ENCODE measurements at places on chromosomes 2 and 18.
A peak's percentile ranks its signal among the peaks of the same experiment; 100 is the strongest.

DNA sequence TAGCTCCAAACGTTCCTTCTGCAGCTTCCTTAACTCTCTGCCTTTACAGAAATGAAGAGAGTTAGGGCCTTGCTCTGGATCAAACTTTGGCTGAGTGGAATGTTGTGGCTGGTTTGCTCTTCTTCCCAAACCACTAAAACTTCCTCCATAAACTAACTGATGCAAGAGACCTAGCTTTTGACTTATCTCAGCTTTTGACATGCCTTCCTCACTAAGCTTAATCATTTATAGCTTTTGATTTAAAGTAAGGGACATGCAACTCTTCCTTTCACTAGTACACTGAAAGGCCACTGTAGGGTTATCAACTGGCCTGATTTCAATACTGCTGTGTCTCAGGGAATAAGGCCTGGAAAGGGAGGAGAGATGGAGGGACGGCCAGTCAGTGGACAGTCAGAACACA, 8.3 kb downstream of the PXDN start:
- DNase-seq, result peak; percentile 83

DNA sequence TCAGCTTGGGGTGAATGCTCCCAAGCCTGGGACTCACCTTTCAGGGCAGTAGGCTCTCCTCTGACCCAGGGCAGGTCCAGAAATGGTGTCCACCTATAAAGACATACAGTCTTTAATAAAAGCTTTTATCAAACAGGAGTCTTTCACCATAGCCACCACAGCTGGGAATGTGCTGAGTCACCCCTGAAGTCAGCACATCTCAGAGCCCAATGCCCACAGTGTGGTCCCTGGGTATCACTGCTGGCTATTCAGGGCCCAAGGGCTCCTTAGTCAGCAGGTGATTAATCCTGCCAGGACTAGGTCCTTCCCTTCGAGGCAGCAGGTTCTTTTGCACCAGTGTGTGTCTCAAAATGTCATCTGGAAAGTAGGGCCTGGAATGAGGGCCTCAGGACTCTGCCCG, 181.9 kb downstream of the MEMO1 start:
- no peak for DNase-seq

DNA sequence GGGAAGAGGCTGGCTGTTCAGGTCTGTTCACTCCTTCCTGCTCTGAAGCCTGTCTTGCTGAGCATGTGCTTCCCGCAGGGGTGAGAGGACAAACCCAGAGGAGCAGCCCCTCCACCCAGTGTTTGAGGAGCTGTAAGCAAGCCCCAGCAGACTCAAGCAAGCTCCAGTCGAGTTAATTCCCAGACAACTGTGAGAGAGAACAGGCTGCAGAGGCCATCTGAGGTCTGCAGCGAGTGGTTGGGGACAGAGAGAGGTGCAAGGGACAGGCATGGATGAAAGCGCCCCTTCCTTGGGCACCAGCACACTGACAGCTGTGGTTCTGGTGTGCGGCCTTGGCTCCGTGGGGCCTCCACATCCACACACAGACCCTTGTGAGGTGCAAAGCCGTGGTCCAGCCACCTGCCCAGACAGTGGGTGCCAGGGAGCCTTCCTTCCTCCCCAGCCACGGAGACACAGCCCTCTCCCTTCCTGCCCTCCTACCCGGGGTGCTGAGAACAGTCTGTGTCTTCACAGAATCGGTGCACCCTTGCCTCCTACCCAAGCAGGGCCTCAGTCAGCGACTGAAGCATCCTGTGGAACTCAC, 36.2 kb downstream of the MAL start:
- no peak for DNase-seq

DNA sequence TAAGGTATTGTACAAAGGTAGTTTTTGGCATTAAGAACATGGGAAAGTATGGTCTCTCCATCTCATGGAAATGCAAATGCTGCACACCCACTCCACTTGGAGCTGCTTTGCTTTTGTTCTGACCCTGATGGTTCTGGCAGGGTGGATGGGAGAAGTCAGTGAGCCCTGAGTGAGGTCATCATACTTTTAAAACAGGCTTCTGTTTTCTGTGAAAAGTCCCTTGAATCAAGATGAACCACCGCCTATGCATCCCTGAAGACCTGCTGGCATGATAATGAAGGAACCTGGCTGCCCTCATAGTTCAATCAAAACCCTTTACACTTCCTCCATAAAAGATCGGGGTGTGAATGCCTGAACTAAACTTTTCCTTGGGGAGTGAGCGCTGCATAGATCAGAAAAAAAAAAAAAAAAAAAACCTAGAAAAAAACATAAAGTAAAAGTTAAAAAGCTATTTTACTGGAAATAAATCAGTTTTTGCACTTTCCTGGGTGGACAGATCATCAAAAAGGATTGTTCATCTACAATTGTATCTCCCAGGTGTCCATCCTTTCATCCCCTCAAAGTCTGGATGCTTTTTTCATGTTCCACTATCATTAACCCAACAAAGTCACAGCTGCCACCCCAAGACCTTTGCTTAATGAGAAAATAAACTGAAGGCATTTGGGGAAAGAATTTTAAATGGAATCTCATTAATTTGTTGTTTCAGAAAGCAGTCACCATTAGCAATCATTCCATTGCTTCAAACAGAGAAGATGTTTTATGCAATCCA, 728.1 kb upstream of the DDX18 start:
- DNase-seq, result no peak

DNA sequence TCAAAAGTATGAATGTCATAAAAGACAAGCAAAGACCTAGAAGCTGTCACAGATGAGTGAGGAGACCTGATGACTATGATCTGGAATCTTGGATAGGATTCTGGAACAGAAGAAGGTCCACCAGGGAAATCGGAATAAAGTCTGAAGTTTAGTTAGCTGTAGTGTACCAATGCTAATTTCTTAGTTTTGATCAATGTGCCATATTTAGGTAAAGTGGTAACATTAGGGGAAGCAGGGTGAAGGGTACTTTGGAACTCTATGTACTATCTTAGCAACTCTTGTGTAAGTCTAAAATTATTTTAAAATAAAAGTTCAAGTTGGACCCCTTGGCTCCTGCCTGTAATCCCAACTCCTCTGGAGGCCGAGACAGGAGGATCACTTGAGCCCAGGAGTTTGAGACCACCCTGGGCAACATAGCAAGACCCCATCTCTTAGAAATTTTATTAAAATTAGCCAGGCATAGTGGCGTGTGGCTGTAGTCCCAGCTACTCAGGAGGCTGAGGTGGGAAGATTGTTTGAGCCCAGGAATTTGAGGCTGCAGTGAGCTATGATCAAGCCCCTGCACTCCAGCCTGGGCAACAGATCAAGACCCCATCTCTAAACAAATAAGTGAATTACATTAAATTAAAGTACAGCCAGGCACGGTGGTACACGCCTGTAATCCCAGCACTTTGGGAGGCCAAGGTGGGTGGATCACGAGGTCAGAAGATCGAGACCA, 35.9 kb upstream of the EFHD1 start:
- no peak for DNase-seq
